ENCODE measurements at places on chromosomes 4 and X. TPM values are rescaled to one million over a fixed set of nuclear protein-coding genes. Genes with fewer than 3 reads are reported as not detected.
A peak's percentile ranks its signal among the peaks of the same experiment; 100 is the strongest.

DNA sequence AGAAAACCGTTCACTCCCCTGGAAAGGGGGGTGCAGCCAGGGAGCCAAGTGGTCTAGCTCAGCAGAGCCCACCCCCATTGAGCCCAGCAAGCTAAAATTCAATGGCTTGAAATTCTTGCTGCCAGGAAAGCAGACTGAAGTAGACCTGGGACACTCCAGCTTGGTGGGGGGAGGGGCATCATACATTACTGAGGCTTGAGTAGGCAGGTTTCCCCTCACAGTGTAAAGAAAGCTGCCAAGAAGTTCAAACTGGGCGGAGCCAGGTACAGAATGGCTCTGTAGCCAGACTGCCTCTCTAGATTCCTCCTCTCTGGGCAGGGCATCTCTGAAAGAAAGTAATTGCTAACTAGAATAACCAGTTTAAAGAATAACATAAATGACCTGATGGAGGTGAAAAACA lies 372.3 kb upstream of the F9 start:
- H3K27me3 ChIP-seq, result no peaks in the 10 kb centered on the region
- no peak overlapping the region for H3K4me3 ChIP-seq
- no peak for DNase-seq
- H3K36me3 ChIP-seq, result no peaks in the 10 kb centered on the region
- H3K4me1 ChIP-seq, result no peaks in the 10 kb centered on the region

- H3K36me3 ChIP-seq, result no peaks in the 10 kb centered on the region
- H3K27me3 ChIP-seq, result no peaks in the 10 kb centered on the region
- no peak overlapping the region for H3K4me3 ChIP-seq
- H3K4me1 ChIP-seq, result no peaks in the 10 kb centered on the region
These were observed 37.7 kb upstream of the OCIAD2 start for GRCh38 chr4:48944252-48944651.

- H3K27me3 ChIP-seq, result no peaks in the 10 kb centered on the region
- peak; percentile 32 for DNase-seq
- no peak overlapping the region for H3K27ac ChIP-seq
- no peaks in the 10 kb centered on the region for H3K36me3 ChIP-seq
- no peak overlapping the region for H3K4me3 ChIP-seq
These were observed 273.0 kb downstream of the PPP3CA start for GRCh38 chr4:101074326-101074725.

DNA sequence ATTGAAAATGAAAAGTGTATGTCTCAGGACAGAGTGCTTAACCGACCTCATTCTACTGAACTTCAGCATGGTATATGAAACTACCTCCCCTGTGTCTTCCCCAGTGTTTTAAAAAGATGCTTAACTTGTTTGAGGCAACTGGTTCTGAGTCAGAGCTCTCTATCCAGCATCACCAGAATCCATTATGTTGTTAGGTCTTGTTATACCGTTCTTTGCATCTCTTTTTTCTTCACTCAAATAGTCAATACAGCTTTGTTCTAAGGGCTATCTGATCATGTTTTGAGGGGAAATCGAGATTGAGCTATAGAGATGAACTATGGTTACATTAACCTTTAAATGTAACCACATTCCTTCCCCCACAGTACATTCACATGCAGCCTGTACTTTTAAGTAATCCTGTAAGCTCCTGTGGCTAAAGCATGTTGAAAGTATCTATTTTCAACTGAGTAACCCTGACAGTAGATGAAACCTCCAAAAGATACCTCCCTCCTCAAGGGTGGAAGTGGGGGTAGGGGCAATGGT lies 514.4 kb downstream of the RPA4 start:
- H3K27ac ChIP-seq, result no peak overlapping the region
- H3K36me3 ChIP-seq, result no peaks in the 10 kb centered on the region
- H3K27me3 ChIP-seq, result no peaks in the 10 kb centered on the region
- DNase-seq, result no peak

DNA sequence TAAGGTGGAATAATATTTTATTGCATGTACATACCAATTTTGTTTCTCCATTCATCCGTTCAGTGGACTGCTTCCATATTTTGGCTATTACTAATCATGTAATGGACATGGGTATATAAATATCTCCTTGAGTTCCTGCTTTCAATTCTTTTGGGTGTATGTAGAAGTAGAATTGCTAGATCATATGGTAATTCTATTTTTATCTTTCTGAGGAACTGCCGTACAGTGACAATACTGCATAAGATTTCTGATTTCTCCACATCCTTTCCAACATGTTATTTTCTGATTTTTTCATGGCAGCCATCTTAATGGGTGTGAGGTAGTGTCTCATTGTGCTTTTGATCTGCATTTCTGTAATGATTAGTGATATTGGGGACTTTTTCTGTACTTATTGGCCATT lies 19.2 kb downstream of the ALPK1 start:
- H3K27ac ChIP-seq, result no peak overlapping the region
- H3K4me3 ChIP-seq, result no peak overlapping the region
- H3K36me3 ChIP-seq, result no peaks in the 10 kb centered on the region
- peak; percentile 23 for DNase-seq

GRCh38 chr4:184122631-184123408 lies 94.9 kb downstream of the ENPP6 start:
- H3K4me1 ChIP-seq, result no peaks in the 10 kb centered on the region
- H3K27ac ChIP-seq, result no peak overlapping the region
- H3K4me3 ChIP-seq, result no peak overlapping the region
- H3K36me3 ChIP-seq, result peaks cover 4% of the 10 kb centered on the region
- H3K27me3 ChIP-seq, result no peaks in the 10 kb centered on the region

DNA sequence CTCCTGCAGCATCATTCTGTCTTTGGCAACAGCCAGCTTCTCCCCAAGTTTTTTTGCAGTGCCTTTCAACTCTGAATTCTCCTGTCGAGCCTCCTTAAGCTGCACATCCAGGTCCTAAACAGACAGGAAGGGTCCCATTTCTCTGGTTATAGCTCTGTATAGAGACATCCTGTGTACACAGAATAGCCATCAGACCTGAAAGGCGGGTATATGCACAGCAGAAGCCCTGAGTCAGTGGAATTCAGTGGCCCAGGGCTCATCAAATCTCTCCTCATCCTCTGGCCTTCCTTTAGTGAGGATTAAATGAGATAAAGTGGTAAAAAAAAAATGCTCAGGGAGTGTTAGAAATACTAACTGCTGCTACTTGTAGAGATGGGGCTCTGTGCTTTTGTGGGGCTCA lies 73.8 kb downstream of the FAM184B start:
- no peaks in the 10 kb centered on the region for H3K36me3 ChIP-seq
- no peak for DNase-seq
- H3K27me3 ChIP-seq, result peaks cover 2% of the 10 kb centered on the region
- no peak overlapping the region for H3K27ac ChIP-seq
- H3K4me3 ChIP-seq, result no peak overlapping the region
- no peaks in the 10 kb centered on the region for H3K4me1 ChIP-seq

GRCh38 chrX:11541510-11541909 lies 124.2 kb downstream of the ARHGAP6 start:
- no peaks in the 10 kb centered on the region for H3K36me3 ChIP-seq
- no peak for DNase-seq
- peaks cover 10% of the 10 kb centered on the region for H3K4me1 ChIP-seq
- H3K27me3 ChIP-seq, result peaks cover 9% of the 10 kb centered on the region

- peaks cover 9% of the 10 kb centered on the region for H3K4me1 ChIP-seq
- peaks cover 17% of the 10 kb centered on the region for H3K27me3 ChIP-seq
- peak overlapping the region; percentile 64 for H3K4me3 ChIP-seq
- DNase-seq, result peak; percentile 59
These were observed 9.6 kb upstream of the INTU start for GRCh38 chr4:127622921-127623796.

GRCh38 chr4:52780617-52781354 lies 29.6 kb upstream of the ERVMER34-1 start:
- no peaks in the 10 kb centered on the region for H3K27me3 ChIP-seq
- H3K36me3 ChIP-seq, result no peaks in the 10 kb centered on the region
- H3K4me3 ChIP-seq, result no peak overlapping the region
- no peaks in the 10 kb centered on the region for H3K4me1 ChIP-seq
- no peak overlapping the region for H3K27ac ChIP-seq

GRCh38 chr4:176034499-176034898 lies 31.1 kb upstream of the WDR17 start:
- H3K27ac ChIP-seq, result no peak overlapping the region
- H3K4me1 ChIP-seq, result no peaks in the 10 kb centered on the region
- H3K27me3 ChIP-seq, result no peaks in the 10 kb centered on the region

- no peak overlapping the region for H3K4me3 ChIP-seq
- peaks cover 11% of the 10 kb centered on the region for H3K4me1 ChIP-seq
- no peaks in the 10 kb centered on the region for H3K36me3 ChIP-seq
- H3K27ac ChIP-seq, result peak overlapping the region; percentile 86
These were observed 495.2 kb downstream of the INPP4B start for GRCh38 chr4:142350871-142351270.

DNA sequence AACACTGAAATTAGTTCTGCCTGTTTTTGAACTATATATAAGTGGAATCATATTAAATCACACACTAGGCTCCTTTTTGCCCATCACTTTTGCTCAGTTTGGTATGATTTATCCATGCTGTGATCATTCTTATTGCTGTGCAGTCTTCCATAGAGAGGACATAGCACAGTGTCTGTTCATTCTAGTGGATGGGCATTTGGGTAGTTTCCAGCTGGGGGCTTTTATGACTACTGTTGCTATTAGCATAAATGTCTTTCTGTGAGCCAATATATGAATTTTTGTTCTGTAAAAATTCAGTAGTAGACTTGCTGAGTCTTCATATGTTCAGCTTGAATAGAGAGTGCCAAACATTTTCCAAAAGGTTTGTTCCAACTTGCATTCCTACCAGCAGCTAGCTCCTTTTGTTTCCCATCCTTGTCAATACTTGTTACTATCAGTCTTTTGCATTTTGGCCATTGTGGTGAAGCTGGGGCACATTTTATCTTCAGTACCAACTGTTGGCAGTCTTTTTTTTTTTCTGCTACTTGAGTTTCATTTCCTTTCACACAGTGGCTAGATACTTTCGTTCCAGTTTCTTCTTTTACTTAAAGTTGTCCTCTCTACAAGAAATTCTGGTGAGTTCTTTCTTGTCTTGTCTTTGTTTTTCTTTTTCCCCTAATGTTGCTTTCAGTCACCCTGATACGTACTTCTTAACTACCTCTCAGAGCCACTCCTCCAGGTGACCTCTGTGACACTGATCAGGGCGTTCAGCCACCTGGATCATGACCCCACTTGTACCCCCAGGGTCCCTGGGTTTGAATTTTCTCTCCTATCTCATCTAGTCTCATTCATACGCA lies 87.0 kb downstream of the ANXA3 start:
- H3K4me3 ChIP-seq, result no peak overlapping the region
- H3K4me1 ChIP-seq, result no peaks in the 10 kb centered on the region
- peak overlapping the region; percentile 42 for H3K27ac ChIP-seq
- DNase-seq, result peak; percentile 20

DNA sequence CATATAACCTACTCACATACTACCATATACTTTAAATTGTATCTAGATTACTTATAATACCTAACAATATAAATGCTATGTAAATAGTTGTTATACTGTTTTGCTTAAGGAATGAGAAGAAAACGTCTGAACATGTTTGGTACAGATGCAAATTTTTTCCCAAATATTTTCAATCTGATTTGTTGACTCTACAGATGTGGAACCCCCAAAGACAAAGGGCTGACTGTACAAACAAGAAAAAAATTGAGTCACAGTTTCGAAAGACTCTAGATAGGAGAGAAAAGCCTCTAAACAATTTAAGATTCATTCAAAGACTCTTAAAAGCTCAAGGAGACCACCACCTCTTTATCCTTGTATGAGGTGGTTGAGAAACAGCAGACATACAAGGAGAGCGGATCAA lies 142.8 kb downstream of the SLC7A11 start:
- H3K4me1 ChIP-seq, result peaks cover 3% of the 10 kb centered on the region
- H3K27ac ChIP-seq, result no peak overlapping the region
- no peaks in the 10 kb centered on the region for H3K36me3 ChIP-seq
- no peak overlapping the region for H3K4me3 ChIP-seq
- no peak for DNase-seq

DNA sequence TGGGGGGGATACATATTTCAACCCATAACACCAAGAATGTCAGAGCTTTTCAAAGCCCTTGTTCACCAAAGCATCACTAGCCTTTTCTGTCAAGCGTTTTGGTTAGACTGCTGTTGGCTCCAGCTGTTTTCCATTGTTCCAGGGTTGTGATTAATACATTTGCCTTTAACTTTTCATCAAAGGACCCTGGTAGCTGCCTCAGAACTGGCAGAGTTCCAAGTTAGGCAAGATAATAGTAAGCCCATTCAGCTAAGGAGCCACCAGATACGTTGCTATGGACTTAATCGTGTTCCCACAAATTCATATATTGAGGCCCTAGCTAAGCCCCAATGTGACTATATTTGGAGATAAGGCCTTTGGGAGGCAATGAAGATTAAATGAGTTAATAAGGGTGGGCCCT lies 37.1 kb downstream of the ENOPH1 start:
- H3K4me1 ChIP-seq, result no peaks in the 10 kb centered on the region
- peaks cover 10% of the 10 kb centered on the region for H3K36me3 ChIP-seq
- DNase-seq, result no peak
- no peaks in the 10 kb centered on the region for H3K27me3 ChIP-seq

GRCh38 chrX:499870-500364 lies 113.2 kb upstream of the PPP2R3B start:
- peaks cover 29% of the 10 kb centered on the region for H3K27me3 ChIP-seq
- no peak overlapping the region for H3K4me3 ChIP-seq
- no peak for DNase-seq
- no peak overlapping the region for H3K27ac ChIP-seq
- no peaks in the 10 kb centered on the region for H3K36me3 ChIP-seq
- peaks cover 4% of the 10 kb centered on the region for H3K4me1 ChIP-seq

- H3K27ac ChIP-seq, result peak overlapping the region; percentile 13
- peaks cover 15% of the 10 kb centered on the region for H3K27me3 ChIP-seq
- peaks cover 30% of the 10 kb centered on the region for H3K4me1 ChIP-seq
- H3K36me3 ChIP-seq, result no peaks in the 10 kb centered on the region
- DNase-seq, result peak; percentile 58
These were observed 35.8 kb downstream of the APLN start for GRCh38 chrX:129618997-129619396.

GRCh38 chrX:69313617-69314290 lies 148.5 kb upstream of the PJA1 start:
- H3K4me1 ChIP-seq, result peaks cover 27% of the 10 kb centered on the region
- peak; percentile 48 for DNase-seq
- H3K27me3 ChIP-seq, result peaks cover 36% of the 10 kb centered on the region
- H3K36me3 ChIP-seq, result no peaks in the 10 kb centered on the region
- no peak overlapping the region for H3K27ac ChIP-seq

The CLCN4 gene
- polyA plus RNA-seq, result 10.3 TPM

The POU3F4 gene
- polyA plus RNA-seq, result not detected

The SMIM10 gene
- 12.3 TPM for polyA plus RNA-seq

The FAT4 gene
- 18.1 TPM for polyA plus RNA-seq

The SFRP2 gene
- polyA plus RNA-seq, result 131 TPM

The USP27X gene
- 2.8 TPM for polyA plus RNA-seq

The ACOX3 gene
- polyA plus RNA-seq, result 10.1 TPM

The FDCSP gene
- polyA plus RNA-seq, result 0.29 TPM

The GPC4 gene
- polyA plus RNA-seq, result 98.9 TPM

The UGT2B10 gene
- polyA plus RNA-seq, result not detected

The ZNF157 gene
- 0.21 TPM for polyA plus RNA-seq
